Femur (tissue), 1 donor: ENCODE measurements at places on chromosomes 1 and 21.

DNA sequence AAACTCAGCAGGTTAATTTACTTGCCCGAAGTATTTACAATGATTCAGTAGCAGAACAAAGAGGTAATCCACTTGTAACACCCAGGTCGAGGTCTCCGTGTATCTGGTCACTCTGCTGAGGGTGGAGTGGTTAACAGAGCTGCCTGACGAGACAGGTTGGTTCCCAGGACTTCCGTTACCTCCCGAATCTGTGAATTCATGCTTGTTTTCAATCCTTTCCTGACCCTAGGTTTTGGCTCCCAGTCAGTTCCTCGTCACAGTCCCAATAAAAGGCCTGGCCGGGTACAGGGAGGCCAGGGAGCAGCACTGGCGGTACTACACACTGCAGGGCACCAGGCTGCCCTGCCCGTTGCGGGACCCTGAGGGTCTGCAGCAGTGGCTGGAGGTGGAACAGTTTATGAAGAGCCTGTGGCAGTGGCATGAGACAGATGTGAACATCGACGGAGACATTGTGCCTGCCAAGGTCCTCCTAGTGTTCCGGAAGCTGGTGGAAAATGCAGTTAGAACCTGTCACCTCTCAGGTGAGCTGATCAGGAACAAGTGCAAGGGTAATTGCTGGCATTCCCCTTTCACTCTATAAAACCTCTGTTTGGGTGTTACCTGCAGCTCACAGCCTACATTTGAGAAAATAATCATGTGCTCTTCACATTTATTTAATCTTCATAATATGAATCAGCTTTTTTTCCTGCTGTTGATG lies 12.8 kb downstream of the MAB21L3 start:
- DNase-seq = no peak

DNA sequence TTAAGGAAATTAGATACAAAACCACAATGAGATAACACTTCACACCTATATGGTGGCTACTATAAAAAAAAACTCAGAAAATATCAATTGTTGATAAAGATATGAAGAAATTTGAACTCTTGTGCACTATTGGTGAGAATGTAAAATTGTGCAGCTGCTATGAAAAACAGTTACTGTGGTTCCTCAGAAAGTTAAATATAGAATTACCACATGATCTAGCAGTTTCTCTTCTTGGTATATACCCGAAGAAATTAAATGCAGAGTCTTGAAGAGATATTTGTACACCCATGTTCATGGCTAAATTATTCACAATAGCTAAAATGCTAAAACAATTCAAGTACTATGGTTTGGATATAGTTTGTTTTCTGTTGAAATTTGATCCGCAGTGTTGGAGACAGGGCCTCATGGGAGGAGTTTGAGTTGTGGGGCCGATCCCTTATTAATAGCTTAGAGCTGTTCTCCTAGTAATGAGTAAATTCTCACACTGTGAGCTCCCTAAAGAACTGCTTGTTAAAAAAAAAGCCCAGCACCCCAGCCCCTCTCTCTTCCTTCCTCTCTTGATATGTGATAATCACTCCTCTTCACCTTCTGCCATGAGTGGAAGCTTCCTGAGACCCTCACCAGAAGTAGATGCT lies 1412.1 kb downstream of the PLA2G4A start:
- DNase-seq = no peak

GRCh38 chr1:226751703-226752102 lies 12.6 kb upstream of the ITPKB start:
- no peak for DNase-seq

DNA sequence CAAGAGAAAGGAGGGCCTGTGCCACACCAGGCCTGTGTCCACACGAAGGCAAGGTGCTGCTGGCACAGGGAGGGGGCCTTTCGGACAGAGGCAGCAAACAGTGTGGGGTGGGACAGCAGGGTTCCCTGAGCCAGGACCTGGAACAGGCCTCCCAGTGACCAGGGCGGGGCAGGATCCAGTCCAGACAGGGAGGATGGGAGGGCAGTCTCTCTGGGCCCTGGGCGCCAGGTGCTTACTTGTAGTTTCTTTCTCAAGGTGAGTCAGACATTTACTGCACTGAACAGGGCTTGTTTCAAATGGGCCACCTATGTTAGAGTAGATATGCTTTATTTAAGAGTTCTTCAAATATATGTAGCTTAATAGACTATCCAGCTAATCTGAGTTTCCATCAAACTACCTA lies 52.8 kb upstream of the STUM start:
- no peak for DNase-seq

DNA sequence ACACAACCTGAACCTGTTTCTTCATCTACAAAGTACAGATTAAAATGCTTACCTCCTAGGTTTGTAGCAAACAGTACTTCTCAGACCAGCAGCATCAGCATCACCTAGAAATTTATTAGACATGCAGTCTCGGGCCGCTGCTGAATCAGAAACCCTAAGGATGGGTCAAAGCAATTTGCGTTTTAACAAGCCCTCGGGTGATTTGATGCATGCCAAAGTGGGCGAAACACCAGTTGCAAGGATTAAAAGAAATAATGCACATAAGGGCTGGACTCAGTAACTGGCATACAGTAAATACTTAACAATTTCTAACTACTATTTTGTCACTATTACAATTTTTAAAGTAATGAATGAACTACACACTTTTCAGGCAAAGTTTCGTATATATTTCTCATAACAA lies 47.5 kb downstream of the SH3GLB1 start:
- DNase-seq = no peak
